ENCODE measurements at places on chromosomes 6 and 20.
A peak's percentile ranks its signal among the peaks of the same experiment; 100 is the strongest.

DNA sequence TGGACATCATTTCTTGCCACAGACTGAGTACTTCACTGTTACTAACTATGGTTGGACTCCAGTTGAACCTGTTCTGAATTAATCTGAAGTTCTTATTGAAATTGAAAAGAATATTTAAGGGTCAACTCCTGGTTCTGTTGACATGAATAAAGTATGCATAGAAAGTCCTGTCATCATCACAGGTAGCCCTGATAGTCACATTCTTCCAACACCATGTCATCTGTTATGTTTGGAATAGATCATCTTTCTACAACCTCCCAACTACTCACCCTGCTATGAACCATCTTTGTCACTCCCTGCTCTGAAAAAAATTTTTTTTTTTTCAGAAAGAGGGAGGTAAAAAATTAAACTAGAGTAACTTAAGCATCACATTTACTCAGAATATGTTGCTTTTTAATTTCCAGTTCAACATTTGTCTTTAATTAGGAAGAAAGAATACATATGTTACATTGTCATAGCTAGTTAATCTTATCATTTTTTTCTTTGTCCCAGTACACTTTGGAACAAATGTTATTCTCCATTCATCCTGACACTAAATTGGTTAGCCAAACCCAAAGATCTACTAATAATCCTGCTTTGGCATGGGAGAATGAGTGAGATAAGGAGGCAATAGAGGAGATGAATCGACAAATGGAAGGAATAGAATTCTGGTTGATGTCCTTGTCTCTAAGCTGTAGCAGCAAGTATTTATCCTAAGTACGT is 775.1 kb upstream of the NRSN1 start:
- no peak for DNase-seq

DNA sequence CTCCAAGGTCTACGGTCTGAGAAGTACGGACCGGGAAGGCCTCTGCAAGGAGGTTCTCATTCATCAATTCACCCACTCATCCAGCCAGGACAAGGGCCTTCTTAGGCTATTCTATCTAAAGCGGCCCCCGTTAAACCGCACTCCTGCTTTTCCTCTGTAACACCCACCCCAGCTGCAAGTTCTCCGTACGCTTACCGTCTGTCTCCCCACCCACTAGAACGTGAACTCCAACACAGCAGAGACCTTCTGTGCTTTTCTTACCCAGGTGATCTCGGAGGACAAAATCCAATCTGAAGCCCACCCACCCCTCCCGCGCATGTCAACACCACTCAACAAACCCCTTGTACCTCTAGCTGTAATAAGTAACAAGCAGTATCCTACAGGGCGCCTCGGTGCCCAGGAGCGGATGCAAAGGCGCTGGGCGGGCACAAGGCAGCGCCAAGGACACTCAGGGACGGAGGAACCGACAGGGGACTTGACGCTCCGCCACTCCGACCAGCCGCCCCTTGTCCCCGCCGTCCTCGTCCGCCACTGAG is 351 bp downstream of the AURKA start:
- DNase-seq = no peak

DNA sequence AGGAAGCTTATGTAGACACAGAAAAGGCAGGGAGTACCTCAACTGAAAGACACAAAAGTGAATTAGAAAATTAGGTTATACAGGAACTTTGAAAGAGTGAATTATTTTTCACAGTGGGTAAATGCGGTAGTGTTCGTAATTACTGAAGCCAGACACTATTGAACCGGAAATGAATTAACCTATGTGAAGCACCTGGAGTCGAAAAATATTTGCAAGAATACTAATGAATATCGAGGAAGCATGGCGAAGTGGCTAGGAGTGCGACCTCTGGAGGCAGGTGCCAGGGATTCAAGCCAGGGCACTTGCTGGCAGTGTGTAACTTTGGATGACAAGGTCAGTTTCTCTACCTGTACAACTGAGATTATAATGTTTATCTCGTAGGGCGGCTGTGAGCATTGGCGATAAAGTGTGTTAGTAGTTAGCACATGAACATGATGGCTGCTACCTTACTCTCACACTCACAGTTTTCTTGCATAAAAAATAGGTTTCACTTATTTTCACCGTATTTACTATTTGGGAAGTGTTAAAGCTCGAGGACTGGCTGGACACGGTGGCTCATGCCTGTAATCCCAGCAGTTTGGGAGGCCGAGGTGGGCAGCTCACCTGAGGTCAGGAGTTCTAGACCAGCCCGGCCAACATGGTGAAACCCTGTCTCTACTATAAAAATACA is 567 bp upstream of the SLC18B1 start:
- DNase-seq = peak; percentile 54

DNA sequence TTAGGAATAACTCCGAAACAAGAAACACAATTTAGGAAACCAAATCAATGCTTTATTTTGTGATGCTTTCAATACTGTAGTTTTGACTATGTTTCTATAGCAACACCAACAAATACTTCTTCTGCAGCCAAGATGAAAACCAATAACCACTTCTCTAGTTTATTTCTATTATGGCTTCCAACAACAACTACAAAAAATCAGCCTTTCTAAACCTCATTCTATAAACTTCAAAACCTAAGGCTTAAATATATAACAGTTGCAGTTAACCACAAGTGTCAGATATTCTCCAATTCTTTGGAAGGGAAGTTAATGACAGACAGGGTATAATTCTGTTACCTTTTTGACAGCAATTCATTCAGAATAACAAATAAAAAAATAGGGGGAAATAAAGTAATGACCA is 80.9 kb downstream of the EPB41L2 start:
- DNase-seq = peak; percentile 18

DNA sequence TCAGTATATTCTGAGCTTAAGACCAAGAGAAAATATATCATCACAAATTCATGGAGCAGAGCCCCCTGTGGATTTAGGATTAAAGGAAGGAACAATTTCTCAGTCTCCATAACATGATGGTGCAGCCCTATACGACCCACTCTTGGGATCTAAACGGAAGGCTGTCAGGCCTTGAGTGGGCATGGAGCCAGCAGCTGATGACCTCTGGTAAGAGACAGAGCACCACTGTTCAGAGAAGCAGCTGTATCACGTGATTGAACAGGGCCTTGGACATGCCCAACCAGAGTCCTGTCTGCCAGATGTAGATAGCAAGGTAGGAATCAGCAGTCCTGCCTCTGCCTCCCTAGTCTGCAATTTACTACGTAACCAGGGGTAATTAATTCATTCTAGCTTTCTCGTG is 259.4 kb upstream of the POU3F2 start:
- no peak for DNase-seq

- no peak for DNase-seq
Observed at GRCh38 chr6:84522135-84522549, 242.3 kb downstream of the TBX18 start.
